ENCODE measurements at places on chromosomes 1 and 21.

- DNase-seq = no peak
Observed at GRCh38 chr1:36614991-36615390, 132.3 kb upstream of the CSF3R start.

GRCh38 chr1:225695578-225696337, 42.8 kb upstream of the ENAH start:
- DNase-seq = no peak

DNA sequence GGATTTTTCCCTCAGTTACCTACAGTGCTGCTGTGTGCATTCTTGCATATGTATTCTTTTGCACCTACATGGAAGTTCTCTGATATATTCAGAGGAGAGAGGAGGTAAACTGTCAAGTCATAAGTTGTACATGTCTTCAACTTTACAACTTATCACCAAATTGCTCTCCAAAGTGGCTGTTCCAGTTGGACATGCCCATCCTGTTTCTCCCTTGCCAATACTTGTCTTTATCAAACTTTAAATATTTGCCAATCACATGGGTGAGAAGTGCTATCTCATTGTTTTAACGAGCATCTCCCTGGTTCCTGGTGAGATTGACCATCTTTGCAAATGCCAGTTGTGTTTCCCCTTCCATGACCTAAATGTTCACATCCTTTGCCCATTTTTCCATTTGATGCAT, 88.2 kb downstream of the KIF26B start:
- DNase-seq = no peak

DNA sequence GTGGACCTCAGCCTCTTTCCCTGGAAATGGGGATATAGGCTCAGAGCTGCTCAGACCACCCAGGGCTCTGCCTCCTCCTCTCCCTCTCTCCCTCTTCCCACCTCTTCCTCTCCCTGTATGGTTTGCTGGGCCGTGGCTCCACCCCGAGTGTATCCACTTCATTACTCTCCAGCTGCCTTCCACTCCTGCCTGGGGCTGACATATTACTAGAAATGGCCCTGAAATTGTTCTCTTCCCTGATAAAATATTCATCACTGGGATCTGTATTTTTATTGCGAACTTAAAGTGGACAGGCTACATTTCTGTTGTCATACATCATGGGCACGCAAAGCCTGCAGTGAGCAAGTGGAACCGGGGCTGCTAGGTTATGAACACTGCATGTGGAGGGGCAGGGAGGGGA, 225.0 kb downstream of the HHAT start:
- DNase-seq = no peak

- no peak for DNase-seq
Observed at GRCh38 chr1:30317921-30318320, 405.5 kb downstream of the MATN1 start.

DNA sequence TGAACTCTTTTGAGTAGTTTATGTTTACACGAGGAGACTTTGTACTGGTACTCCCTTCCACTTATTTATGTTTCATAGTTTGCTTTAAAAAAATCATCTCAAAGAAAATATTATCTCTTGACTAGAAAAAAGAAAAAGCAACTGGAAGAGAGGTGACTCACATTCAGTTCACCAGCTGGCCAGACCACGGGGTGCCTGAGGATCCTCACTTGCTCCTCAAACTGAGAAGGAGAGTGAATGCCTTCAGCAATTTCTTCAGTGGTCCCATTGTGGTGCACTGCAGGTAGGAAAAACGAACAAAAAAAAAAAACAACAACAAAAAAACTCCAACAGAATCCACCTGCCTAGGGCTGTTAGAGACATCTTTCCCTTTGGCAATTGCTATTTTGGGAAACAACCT, 102.9 kb downstream of the PTPRC start:
- no peak for DNase-seq

All from activated naive CD4-positive, alpha-beta T cell (primary cell).